Stimulated activated CD8-positive, alpha-beta memory T cell treated with anti-CD3 and anti-CD28 coated beads, Interleukin-4, amount 100 ng/mL, for 4 hours (primary cell): ENCODE measurements at places on chromosomes 3 and 15.

DNA sequence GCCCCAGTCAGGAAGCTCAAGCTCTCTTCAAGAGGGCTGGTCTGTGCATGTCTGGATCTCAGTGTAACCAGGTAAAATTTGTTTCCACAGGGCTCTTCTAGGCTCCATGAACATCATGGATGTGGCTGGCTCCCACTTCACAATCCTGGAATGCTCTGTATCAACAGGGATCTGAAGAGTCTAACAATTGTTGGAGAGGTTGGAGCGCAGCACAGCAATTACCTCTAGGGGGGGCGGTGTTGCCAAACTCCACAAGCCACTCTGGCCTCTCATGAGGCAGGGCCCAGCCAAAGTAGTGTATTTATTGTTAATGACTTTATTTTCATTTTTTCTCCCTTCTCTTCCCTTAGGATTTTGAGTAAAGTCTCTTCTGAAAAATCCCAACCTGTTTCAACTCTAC lies 6.1 kb upstream of the EIF2B5 start:
- no peak for DNase-seq

DNA sequence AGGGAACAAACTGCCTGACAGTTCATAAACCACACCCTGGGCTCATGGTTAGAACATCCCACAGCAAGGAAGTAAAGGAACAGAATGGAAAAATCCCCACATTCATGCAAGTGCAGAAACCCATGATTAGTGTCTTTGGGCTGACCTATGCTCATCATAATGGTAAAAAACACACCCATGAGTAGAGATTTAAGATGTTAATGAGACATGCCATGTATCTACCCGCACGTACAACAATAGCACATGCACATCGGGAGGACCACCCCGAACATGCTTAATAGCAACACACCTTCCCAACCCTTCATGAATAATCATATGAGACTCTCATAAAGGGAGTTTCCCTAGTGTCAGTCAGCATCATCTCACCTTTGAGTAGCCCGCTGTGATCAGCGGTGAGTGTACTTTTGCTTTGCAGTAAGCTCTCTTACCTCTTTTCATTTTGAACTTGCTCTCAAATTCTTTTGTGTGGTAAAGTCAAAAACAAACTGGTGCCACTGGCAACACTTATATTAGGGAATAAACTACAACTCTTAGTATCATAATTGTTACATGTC lies 23.2 kb downstream of the ZBED2 start:
- DNase-seq, result no peak

GRCh38 chr15:78988361-78988911 lies 43.6 kb upstream of the CTSH start:
- DNase-seq, result no peak

DNA sequence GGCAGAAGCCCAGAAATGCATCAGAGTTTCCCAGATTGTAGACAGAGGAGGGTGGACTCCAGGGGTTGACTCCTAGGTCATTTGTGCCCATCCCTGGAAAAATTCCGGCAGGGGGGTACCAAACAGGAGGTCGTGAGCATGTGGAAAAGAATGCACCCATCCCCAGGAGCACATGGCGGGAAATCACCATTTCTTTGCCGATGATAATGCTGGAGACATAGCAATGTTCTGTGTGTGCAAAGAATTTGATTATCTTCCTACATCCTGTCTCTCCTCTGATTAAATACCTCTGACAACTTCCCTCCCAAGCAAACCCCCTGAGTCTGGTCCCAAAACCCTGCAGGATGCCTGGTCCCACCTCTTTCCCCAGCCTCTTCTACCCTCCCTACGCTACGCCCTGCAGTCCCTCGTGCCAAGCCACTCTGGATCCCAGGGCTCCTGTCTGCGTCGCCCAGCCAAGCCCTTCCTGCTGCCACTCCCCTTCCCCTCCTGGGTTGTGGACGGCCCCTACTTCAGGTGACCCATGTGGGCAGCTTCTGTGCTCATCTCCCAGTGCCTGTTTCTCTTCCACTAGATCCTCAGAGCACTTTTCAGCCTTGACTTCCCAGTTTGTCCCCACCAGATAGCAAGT lies 15.8 kb downstream of the WNT7A start:
- no peak for DNase-seq

DNA sequence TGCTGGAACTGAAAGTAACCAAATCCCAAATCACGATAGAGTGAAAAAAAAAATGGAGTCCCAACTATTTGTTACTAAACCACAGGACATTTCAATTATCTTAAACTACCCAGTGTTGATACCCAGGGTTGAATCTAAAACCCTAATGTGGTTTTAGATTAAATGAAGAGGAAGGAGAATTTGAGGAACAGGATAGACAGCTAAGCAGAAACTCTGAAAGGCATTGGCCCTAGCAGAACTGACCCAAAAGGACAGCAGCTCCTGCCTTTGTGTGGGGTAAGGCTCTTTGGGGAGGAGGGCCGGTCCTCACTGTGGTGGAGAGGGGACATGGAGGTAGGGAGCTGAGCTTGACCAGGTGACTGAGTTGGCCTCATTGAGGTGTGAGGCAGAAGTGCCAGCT lies 30.7 kb upstream of the SNRK start:
- no peak for DNase-seq

- DNase-seq, result no peak
Measured at GRCh38 chr3:172321035-172321434, 127.2 kb downstream of the GHSR start.

- DNase-seq, result no peak
Measured at GRCh38 chr15:57288926-57289580, 87.3 kb upstream of the CGNL1 start.

GRCh38 chr3:20984594-20985205 lies 766.3 kb downstream of the ZNF385D start:
- no peak for DNase-seq

DNA sequence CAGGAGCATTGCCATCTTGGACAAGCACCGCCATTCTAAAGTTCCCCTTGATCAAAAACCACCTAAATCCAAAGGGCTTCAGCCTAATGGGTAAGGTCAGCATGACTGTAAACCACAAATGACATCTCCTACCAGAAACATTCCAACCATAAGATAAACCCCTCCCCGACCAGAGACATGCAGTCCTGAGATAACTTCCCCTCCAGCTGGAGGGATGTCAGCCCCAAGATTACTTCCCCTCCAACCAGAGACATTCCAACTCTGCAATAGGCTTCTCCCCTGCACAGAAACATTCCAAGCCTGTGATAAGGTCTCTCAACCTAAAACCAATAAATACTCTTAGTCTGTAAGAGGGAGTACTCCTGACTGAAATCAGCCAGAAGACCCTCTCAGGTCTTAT lies 62.7 kb upstream of the DNAJC19 start:
- DNase-seq, result no peak

DNA sequence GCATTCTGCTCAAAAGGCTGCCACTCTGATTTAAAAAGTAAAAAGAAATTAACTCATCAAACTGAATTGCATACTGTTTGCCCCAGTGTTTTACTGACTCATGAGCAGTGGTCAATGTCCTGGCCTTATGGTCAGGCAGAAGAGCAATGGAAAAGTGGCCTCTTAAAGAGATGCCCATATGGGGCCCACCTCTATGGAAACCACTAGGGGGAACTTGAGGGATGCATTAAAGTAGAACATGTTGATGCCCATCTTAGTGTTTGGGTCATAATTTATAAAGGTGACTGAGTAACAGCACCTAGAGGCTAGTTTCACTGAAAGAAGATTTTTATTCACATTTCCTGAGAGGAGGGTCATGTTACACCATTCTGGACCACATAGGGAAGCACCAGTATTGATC lies 66.5 kb upstream of the RNU6-1 start:
- DNase-seq, result no peak

DNA sequence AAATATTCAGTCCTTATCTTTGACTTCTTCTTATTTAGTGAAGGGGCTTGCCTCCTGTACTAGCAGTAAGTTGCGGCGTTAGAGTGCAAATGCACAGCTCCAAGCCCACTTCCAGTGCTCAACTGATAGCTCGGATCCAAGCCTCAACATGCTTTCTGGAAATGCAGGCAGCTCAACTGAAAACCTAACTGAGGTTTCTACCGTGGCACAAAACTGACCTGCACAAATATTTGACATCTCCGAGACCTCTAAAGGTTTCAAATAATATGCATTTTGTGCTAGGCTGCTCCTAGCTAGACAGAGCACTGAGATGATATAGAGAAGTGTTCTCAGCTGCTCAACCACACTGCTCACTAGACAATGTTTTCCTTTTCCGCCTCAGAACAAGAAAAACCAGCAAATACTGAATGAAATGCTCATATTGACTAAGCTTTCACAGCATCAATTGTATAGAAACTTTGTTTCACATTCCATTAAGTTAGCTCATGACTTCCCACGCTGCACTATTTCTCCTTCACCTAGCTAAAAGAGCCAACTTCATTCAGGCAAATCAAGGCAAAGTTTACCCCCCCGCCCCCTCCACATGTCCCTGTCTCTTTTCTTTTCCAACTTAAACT lies 822 bp downstream of the ZNF385D start:
- no peak for DNase-seq

DNA sequence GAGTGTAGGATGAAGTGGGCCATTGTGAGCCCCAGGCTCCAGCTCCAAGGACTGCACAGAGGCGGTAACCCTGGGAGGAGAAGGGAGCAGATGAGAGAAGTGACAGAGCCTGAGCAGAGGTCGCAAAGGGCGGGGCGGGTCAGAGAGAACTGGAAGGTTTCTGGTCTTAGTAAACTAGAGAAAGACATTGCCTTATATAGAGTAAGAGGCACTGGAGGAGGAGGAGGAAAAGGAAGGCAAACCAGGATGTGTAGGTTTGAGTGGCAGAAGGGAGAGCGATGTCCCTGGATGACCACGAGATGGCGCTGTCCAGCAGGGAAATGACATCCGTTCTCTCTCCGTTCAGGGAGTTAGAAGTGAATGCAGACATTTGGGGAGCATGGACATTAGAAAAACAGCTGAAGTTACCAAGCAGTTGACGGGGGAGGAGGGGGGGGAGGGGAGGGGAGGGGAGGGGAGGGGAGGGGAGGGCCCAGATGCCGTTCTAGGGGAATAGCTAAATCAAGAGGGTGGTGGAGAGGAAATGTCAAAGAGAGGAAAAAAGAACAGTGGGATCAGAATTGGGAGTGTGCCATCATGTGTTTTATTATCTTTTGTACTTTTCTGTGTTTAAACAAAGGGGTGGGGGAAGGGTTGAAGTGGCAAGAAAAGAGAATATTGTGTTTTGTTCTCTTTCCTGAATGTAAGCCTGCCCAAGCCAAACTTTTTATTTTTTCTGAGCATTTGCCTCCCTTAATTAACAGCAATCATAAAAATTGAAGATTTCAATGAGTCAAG lies 48.8 kb downstream of the STARD5 start:
- DNase-seq, result peak; percentile 53

DNA sequence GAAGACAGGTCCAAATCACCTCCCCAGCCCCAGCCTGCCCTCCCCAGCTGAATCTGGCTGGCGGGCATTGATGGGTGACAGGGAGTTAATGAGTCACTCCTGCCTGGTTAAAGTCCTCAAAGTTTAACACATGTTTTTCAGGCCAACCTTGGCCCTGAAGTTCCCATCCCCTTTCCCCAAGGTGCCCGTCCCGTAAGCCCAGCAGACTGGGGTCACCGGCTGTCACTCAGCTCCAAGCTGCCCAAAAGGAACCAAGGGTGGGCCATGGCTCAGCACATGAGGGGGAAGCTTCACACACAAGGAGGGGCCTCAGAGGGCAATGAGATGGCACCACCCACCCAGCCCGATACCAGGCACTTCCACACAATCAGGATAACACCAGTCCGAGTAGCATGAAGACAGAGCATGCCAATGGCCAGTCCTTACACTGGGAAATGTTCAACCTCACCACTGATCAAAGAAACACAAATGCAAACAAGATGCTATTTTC lies 10.2 kb upstream of the KLF15 start:
- DNase-seq, result no peak

DNA sequence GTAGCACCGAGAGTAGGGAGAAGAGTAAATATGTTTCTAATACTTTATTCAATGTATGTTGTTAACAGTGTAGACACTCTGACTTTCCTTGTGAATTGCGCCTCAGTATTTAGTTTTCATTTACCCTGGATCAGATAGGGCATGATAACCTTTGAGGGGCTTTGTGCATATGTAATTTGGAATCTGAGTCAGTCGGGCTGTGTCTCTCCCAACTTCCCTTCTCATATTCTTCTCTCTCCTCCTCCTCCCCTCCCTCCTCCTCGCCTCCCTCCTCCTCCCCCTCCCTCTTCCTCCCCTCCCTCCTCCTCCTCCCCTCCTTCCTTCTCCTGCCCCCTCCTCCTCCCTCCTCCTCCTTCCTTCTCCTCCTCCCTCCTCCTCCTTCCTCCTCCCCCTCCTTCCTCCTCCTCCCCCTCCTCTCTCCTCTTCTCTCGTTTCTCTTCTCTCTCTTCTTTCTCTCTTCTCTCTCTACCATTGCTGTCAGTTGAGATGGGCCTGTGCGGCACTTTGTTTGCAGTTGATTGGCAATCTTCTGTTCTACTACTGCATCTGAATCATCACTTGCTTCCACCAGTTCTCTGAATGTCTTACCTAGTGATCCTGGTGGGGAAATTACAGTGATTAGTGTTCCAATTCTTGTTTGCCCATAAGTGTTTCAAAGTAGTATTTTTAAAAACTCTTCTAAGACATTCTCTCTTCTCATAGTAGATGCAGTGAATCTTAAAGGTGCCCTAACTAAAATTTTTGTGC lies 162.3 kb downstream of the PGPEP1L start:
- DNase-seq, result no peak

GRCh38 chr3:129897026-129897425 lies 3.5 kb upstream of the TMCC1 start:
- no peak for DNase-seq

GRCh38 chr3:128432971-128433836 lies 33.5 kb downstream of the DNAJB8 start:
- no peak for DNase-seq

GRCh38 chr15:31274496-31275330 lies 51.9 kb upstream of the KLF13 start:
- DNase-seq, result no peak

DNA sequence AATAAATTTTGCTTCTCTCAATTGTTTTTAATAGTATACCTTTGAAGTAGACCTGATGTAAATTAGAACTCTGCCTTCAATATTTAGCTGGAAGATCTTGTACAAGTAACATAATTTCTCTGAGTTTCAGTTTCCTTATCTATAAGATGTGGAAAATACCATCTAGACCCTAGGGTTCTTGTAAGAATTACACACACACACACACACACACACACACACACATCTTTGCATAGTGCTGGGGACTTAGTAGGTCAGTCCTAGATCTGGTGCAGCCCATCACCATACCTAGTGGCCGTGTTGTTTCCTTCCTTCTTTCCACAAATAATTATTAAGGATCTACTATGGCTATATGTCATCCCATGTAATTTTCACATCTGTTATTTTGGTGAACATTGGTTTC lies 11.0 kb downstream of the TRAT1 start:
- no peak for DNase-seq

GRCh38 chr15:38517312-38517975 lies 47.2 kb downstream of the RASGRP1 start:
- DNase-seq, result no peak

DNA sequence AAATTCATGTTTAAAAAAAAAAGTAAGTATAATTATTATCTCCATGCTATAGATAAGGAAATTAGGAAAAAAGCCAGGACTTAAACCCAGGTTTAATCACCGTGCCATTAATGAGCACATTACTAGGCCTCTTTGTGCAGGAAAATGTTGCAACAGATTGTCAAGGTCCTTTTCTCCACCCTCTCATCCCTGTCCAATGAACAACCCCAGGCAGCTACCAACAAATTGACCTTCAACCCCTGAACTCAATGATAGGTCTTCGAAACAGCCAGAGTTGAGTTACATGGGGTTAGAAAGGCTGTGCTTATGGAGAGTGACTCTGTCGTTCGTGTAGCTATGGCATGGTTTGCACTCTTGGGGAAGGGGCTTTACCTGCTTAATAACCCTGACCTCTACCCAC lies 84.2 kb upstream of the CTNNB1 start:
- DNase-seq, result no peak

GRCh38 chr3:182308328-182308727 lies 485.0 kb upstream of the ATP11B start:
- no peak for DNase-seq
